ENCODE measurements at places on chromosomes 2 and 18. TPM values are rescaled to one million over a fixed set of nuclear protein-coding genes. Genes with fewer than 3 reads are reported as not detected.

DNA sequence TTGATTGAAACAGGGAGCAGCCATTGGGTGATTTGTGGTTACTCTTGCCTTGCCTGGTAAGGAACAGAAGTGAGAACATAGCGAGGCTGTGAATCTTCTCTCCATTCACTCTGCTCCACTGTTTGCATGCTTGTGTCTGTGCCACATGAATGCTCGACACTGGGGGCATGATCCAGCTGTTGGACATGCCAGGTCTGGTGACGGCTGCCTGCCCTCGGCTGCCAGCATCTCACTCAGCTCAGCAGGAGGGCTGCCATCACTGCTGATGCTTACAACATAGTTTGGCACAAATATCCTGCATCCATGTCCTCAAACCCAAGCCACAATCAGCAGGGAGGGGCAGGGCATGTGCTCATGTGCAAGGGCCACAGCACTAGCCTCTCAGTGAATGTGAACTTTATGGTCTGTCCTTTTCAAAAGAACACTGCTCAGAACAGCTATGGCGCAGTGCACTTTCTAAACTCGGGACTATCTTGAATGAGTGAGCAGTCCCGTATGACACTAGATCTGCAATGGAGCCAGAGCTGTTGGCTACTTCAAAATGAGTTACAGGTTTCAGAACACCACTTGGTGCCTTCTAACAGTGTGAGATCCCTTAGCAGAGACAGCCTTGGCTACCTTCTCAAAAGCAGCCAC, 126.3 kb downstream of the NRP2 start:
- no peaks in the 10 kb centered on the region for H3K4me1 ChIP-seq
- no peak overlapping the region for H3K4me3 ChIP-seq
- DNase-seq, result no peak

The ARHGEF4 gene
- total RNA-seq, result 16.3 TPM

DNA sequence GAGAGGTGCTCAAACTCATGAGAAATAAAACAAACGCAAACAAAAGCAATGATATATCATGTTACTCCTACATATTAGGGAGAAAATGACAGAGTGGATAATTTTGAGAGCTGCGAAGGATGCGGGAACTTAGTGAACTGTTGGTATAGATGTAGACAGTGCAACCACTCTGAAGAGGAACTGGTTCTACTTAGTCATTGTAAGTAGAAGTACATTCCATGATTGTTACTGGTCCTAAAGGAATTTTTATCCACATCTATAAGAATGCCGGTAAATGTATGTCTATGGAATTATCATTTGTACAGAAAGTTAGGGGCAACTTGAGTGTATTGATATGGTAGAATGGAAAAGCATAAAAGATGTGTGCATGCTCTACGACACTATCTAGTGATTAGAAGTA, 1238.4 kb downstream of the LRP1B start:
- H3K4me1 ChIP-seq, result no peaks in the 10 kb centered on the region
- H3K27me3 ChIP-seq, result no peaks in the 10 kb centered on the region
- H3K27ac ChIP-seq, result no peak overlapping the region

- H3K4me3 ChIP-seq, result no peak overlapping the region
- no peak for DNase-seq
- peaks cover 48% of the 10 kb centered on the region for H3K36me3 ChIP-seq
- no peaks in the 10 kb centered on the region for H3K4me1 ChIP-seq
These were observed 31.1 kb downstream of the SPAG16 start for GRCh38 chr2:213315168-213315876.

The EHD3 gene
- 8.4 TPM for total RNA-seq

- H3K36me3 ChIP-seq, result no peaks in the 10 kb centered on the region
- H3K27me3 ChIP-seq, result no peaks in the 10 kb centered on the region
- peak; percentile 30 for DNase-seq
- peak overlapping the region; percentile 9 for H3K27ac ChIP-seq
- H3K4me3 ChIP-seq, result no peak overlapping the region
These were observed 119.8 kb downstream of the PRKCE start for GRCh38 chr2:45771261-45771660.

DNA sequence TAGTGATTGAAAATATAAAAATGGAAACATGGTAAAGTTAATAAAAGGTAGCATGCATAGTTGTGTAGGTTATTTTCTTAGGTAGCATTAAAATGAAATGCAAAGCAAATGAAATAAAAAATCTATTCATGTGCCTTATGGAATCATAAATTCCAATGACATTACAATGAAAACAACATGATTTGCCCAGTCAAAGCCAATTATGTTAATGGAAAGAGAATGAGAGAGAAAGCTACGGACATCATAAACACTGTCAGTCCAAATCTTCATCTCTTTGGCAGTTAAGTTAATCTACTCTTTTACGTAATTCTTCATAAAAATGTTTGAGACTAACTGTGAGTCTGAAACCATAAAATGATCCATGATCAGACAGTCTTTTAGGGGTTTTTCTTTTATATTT, 636.7 kb upstream of the SYT4 start:
- H3K4me1 ChIP-seq, result no peaks in the 10 kb centered on the region
- H3K27ac ChIP-seq, result no peak overlapping the region
- H3K27me3 ChIP-seq, result no peaks in the 10 kb centered on the region
- no peak overlapping the region for H3K4me3 ChIP-seq
- no peak for DNase-seq

GRCh38 chr2:112093216-112093615, 38.1 kb downstream of the TMEM87B start:
- H3K4me1 ChIP-seq, result no peaks in the 10 kb centered on the region
- H3K36me3 ChIP-seq, result no peaks in the 10 kb centered on the region
- H3K27me3 ChIP-seq, result no peaks in the 10 kb centered on the region
- no peak overlapping the region for H3K27ac ChIP-seq
- DNase-seq, result no peak

DNA sequence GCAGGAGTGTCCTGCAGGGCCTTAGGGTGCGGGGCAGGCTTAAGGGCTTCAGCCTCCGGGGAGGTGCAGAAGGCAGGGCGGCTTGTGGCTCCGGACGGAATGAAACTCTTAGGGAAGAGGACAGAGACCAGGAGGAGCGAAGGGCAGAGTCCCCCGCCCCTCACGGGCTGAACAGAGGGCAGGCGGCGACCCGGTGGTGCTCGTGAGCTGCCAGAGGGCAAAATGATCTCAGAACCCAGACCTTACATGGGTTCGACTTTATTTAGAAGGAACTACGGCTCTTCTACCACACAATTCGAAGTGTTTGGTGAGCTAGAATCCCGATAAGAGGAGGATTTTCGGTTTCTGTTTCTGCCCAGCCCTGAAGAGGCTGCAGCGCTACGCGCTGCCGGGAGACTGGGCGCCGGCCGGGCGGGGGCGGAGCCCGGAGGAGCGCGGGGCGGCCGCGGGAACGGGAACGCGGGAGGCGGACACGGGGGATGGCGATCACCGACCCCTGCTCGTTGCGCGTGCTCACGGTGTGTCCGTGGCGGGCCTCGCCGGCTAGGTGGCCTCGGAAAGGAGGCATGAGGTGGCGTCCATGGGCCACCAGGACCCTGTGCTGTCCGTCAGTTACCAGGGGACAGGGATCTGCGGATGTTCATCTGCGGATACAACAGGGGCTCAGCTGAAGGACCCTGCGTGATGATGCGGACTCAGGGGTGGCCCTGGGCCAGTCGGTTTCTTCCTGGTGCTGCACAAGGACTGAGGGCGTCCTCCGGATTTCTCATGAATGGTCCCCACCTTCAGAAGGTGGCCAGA, 4.2 kb upstream of the SP100 start:
- DNase-seq, result no peak
- no peaks in the 10 kb centered on the region for H3K36me3 ChIP-seq
- peak overlapping the region; percentile 76 for H3K4me3 ChIP-seq
- no peaks in the 10 kb centered on the region for H3K27me3 ChIP-seq
- peak overlapping the region; percentile 90 for H3K27ac ChIP-seq
- H3K4me1 ChIP-seq, result peaks cover 67% of the 10 kb centered on the region

The NDUFAF7 gene
- 23.4 TPM for total RNA-seq

DNA sequence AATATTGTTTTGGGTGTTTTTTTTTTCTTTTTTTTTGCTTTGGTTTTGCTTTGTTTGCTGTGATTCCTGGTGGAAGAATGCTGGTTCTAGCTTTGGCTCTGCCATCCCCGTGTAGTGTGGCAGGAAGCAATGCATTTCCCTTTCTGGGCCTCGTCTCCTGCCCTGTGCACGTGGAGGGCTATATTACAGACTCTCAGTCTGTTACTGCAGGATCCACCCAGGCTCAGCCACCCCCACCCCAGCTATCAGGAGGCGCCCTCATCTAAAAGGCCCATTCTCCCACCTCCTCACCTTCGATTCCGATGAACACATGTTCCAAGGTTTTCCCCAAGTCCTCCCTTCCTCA, 152.3 kb downstream of the TFCP2L1 start:
- no peaks in the 10 kb centered on the region for H3K36me3 ChIP-seq
- H3K27me3 ChIP-seq, result no peaks in the 10 kb centered on the region
- no peak overlapping the region for H3K27ac ChIP-seq

- DNase-seq, result no peak
- H3K4me1 ChIP-seq, result no peaks in the 10 kb centered on the region
- no peak overlapping the region for H3K4me3 ChIP-seq
These were observed 34.1 kb upstream of the GRB14 start for GRCh38 chr2:164655336-164655735.

DNA sequence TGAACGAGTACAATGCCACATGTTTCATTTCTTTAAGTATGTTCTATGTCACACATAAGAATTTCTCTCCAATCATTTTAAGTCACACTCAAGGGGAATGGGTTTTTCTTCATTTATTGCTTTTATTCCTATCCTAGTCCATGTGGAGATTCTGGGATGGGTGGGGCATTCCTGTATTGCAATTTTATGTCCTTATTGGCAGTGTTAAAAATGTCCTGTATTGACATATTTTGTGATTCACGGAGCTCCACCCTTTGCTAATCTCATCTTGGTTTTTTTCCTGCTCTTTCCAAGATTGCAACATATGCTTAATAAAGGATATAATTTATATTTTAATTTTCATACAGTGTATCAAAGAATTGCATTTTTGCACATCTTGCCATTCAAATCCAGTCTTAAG, 3.4 kb upstream of the TNFAIP6 start:
- H3K27ac ChIP-seq, result no peak overlapping the region
- H3K4me3 ChIP-seq, result no peak overlapping the region
- no peaks in the 10 kb centered on the region for H3K36me3 ChIP-seq
- no peaks in the 10 kb centered on the region for H3K4me1 ChIP-seq
- no peaks in the 10 kb centered on the region for H3K27me3 ChIP-seq
- no peak for DNase-seq

The CACNB4 gene
- total RNA-seq, result 3.5 TPM

DNA sequence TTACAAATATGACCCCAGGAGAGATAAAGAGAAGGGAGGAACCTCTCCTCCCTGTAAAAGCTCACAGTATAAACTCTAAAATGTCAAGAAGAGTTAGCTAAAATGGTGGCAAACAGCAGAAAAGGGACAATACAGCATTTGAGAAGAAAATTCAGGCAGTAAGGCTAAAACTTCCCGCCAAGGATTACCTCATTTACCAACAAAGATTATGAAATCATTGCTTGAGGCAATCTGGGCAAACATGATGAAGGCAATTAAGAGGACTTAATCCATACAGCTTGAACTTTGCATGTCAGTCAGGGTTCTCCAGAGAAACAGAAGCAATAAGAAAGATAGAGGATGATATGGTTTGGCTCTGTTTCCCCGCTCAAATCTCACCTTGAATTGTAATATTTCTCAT, 81.4 kb downstream of the CMPK2 start:
- DNase-seq, result no peak
- no peaks in the 10 kb centered on the region for H3K4me1 ChIP-seq
- no peaks in the 10 kb centered on the region for H3K36me3 ChIP-seq
- H3K27ac ChIP-seq, result no peak overlapping the region

GRCh38 chr2:111042261-111042660, 78.5 kb upstream of the BCL2L11 start:
- no peaks in the 10 kb centered on the region for H3K27me3 ChIP-seq
- H3K4me3 ChIP-seq, result no peak overlapping the region
- H3K27ac ChIP-seq, result no peak overlapping the region
- H3K36me3 ChIP-seq, result no peaks in the 10 kb centered on the region

- peak overlapping the region; percentile 9 for H3K4me3 ChIP-seq
- no peaks in the 10 kb centered on the region for H3K36me3 ChIP-seq
- peaks cover 62% of the 10 kb centered on the region for H3K27me3 ChIP-seq
- no peaks in the 10 kb centered on the region for H3K4me1 ChIP-seq
These were observed 24.2 kb upstream of the ZDBF2 start for GRCh38 chr2:206250041-206250897.

DNA sequence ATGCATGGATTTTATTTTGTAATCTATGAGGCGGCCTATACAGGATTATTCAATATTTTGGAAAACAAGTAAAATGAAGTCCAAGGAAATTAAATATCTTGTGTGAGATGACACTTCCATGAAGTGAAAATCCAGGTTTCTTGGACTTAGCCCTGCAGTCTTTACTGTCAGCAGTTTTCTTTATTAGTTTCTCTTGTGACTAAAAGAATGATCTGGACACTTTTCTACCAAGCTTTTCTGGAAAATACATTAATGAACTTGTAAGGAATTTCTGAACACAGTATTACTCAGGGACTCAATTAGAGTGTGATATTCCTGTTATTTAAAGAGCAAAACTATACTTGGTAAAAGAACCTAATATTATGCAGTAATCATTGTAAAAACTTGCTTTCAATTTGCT, 610.4 kb upstream of the SLC8A1 start:
- DNase-seq, result no peak
- H3K4me1 ChIP-seq, result no peaks in the 10 kb centered on the region
- no peak overlapping the region for H3K4me3 ChIP-seq
- no peak overlapping the region for H3K27ac ChIP-seq
- H3K36me3 ChIP-seq, result no peaks in the 10 kb centered on the region

- H3K27me3 ChIP-seq, result no peaks in the 10 kb centered on the region
- DNase-seq, result no peak
- no peak overlapping the region for H3K4me3 ChIP-seq
- H3K4me1 ChIP-seq, result no peaks in the 10 kb centered on the region
- H3K36me3 ChIP-seq, result no peaks in the 10 kb centered on the region
These were observed 15.1 kb downstream of the USP40 start for GRCh38 chr2:233551491-233551890.

- H3K36me3 ChIP-seq, result peaks cover 23% of the 10 kb centered on the region
- H3K4me1 ChIP-seq, result no peaks in the 10 kb centered on the region
- no peak overlapping the region for H3K27ac ChIP-seq
- H3K27me3 ChIP-seq, result no peaks in the 10 kb centered on the region
- H3K4me3 ChIP-seq, result no peak overlapping the region
These were observed 47.2 kb downstream of the METTL8 start for GRCh38 chr2:171386627-171387026.

The MEX3C gene
- total RNA-seq, result 32.8 TPM

The RBM43 gene
- 13.6 TPM for total RNA-seq

DNA sequence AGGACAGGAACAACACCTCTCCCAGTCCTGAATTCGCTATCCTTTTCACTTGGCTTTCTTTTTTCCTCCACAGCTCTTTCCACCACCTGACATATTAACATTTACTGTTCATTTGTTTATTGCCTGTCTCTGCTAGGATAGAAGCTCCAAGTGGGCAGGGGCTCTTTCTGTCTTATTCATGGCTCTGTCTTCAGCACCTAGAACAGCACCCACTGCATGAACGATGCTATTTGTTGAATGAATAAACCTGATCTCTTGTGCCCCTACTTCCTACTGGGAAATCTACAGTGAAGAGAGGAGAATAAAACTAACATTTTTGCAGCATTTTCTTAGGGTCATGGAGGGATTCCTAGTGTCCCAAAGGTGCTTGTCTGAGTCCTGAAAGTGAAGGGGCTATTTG, 24.4 kb upstream of the GAREM2 start:
- no peaks in the 10 kb centered on the region for H3K36me3 ChIP-seq
- DNase-seq, result no peak
- H3K27me3 ChIP-seq, result no peaks in the 10 kb centered on the region
- H3K27ac ChIP-seq, result no peak overlapping the region
- no peak overlapping the region for H3K4me3 ChIP-seq

- no peaks in the 10 kb centered on the region for H3K4me1 ChIP-seq
- H3K36me3 ChIP-seq, result no peaks in the 10 kb centered on the region
- no peaks in the 10 kb centered on the region for H3K27me3 ChIP-seq
- no peak for DNase-seq
- no peak overlapping the region for H3K27ac ChIP-seq
These were observed 77.6 kb upstream of the BCL2L11 start for GRCh38 chr2:111042772-111043771.

The CD8A gene
- total RNA-seq, result 0.63 TPM

Data from tibial nerve (tissue), 4 donors.